Bronchial smooth muscle cell (primary cell): ENCODE measurements at places on chromosomes 16 and 17. TPM values are rescaled to one million over a fixed set of nuclear protein-coding genes. Genes with fewer than 3 reads are reported as not detected.

Gene DPEP3
- not detected in 2 replicates for total RNA-seq

Gene CARHSP1
- 122 and 225 TPM in 2 replicates for total RNA-seq

Gene RSKR
- 2.0 and 3.8 TPM in 2 replicates for total RNA-seq

Gene MT2A
- 36.7 and 117 TPM in 2 replicates for total RNA-seq

Gene ITPRIPL2
- total RNA-seq = 22.4 and 24.5 TPM in 2 replicates
